Left renal pelvis (tissue), 4 donors: ENCODE measurements at places on chromosomes 13 and 19. TPM values are rescaled to one million over a fixed set of nuclear protein-coding genes. Genes with fewer than 3 reads are reported as not detected.

PPM1N gene
- 0.56 TPM for polyA plus RNA-seq

DNA sequence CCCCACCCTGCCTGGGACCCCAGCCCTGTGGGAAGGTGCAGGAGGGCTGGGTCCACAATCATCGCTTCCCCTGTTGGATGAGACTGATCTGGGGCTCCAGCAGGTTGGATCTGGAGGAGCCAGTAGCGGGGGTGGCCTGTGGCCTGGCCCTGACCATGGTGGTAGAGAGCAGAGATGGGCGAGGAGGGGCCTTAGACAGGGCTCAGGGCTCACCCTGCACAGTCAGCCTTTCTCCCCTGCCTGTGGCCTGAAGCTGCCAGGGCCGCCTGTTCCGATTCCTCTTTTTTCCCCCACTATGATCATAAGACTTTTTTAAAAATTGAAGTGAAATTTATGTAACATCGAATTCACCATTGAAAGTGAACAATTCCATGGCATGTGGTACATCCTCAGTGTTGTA lies 18.2 kb downstream of the SIN3B start:
- no peak for DNase-seq

THSD1 gene
- polyA plus RNA-seq, result 8.5 TPM

- DNase-seq, result no peak
These were observed 57.6 kb upstream of the MEDAG start for GRCh38 chr13:30848332-30849027.

DNA sequence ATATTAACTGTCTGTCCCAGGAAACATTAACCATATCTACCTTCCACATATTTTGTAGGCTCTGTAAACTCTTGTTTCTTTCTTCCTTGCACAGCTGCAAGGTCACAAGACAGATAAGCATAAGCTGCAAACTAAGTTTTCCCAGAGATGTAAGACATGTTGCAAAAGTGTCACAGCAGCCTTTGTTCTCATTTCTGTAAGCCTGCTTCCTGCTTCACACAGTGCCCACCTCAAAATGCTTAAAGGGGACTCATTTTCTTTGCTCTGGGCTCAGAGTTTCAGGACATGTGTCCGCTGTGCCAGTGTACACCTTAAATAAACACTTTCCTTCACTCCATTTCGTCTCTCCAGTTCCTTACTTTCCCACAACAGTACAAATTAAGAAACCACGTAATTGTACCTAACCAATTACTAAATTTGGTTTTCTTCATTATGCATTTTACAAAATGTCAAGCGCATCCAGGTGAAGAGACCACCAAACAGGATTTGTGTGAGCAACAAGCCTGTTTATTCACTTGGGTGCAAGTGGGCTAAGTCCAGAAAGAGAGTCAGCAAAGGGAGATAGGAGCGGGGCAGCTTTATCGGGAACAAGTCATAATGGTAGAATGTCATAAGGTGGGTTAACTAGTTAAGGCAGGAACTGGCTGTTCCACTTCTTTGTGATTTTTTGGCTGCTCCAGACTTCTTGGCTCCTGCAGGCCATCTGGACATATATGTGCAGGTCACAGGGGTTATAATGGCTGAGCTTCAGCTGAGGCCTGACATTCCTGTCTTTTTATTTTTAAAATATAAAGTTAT lies 12.7 kb upstream of the ZNF431 start:
- no peak for DNase-seq

TRPC4 gene
- polyA plus RNA-seq, result 4.5 TPM

DNA sequence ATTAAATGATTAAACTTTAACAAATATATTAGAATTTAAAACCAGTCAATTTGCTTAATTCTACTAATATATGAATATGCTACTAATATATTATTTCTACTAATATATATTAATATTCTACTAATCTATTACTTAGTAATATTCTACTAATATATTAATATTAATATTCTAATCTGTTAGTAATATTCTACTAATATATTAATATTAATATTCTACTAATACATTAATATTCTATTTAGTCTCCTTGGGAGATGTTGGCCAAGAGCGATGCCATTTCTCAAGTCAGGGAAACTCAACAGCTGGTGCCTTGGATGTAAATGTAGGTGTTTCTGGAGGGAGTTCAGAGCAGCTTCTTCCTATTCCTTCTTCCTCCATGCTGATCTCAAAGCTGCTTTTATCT lies 259.2 kb upstream of the TMTC4 start:
- DNase-seq, result no peak

KIR3DL1 gene
- not detected for polyA plus RNA-seq

GDF15 gene
- polyA plus RNA-seq, result 2.8 TPM

GRCh38 chr13:52414051-52414450 lies 8.1 kb upstream of the THSD1 start:
- no peak for DNase-seq

DAND5 gene
- polyA plus RNA-seq, result not detected

GRCh38 chr19:38264486-38265212 lies at the start of gene SPINT2:
TSS of gene SPINT2 (plus strand) at chr19:38264573. CDS start at chr19:38264893, 320 bp downstream.
- no peak for DNase-seq

DNA sequence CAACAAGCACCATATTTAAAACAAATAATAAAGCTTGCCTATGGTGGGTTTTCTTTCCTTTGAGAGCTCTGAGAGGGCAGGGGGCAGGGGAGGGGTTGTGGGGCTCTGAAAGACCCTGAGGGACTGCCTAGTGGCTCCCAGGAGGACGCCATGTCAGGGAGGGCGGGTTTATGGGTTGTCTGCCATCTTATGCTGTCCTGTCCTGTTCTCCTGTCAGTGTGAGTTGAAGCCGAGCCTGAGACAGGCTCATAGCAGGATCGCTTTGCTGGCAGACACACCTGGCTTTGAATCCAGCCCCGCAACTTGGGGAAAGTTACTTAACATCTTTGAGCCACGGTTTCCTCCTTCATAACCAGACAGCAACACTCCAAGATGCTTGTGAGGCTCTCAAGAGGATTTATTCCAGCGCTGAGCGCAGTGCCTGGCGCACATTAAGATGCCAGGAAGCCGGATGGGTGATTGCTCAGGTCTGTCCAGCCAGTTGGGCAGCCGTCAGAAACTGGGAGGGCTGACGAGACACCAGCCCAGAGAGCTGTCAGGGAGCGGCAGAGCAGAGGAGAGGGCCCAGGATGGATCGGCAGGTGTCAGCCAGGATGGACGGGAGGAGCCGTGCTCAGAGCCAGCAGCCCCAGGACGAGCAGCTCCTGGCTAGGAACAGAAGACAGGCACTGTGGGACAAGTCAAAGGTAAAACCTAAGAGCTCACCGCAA lies 36.8 kb upstream of the C1QTNF9 start:
- no peak for DNase-seq

- DNase-seq, result no peak
These were observed 385.2 kb downstream of the PCDH9 start for GRCh38 chr13:66844933-66845332.

DNA sequence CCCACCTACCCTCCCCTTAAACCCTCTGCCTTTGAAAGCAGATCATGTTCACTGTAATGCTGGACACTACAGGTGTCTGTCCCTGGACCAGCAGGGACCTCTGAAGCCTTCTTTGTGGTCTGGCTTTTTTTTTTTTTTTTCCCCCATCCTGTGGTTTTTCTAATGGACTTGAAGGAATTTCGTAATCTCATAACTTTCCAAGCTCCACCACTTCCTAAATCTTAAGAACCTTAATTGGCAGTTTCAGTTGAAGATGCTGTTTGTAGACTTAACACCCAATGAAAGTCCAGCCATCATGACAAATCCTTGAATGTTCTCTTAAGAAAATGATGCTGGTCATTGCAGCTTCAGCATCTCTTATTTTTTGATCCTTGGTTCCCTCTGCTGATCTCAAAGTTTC lies 45.0 kb upstream of the LRCH1 start:
- DNase-seq, result no peak

C19orf73 gene
- polyA plus RNA-seq, result 0.31 TPM

DNA sequence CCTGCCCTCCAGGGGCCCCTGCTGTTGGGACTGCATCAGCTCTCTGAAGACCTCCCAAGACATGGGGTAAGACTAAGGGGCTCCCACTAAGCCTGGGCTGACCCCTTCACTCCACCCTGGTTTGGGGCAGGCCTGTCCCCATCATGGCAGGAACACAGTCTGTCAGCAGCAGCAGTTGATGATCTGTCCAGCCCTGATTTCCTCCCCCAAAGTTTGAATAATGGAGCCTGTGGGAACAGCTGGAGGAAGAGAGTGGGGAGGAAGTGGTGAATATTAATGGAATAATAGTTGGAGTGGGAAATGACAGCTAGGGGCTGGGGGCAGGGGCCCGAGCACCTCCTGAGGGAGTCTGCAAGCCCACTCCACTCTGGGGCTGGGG lies 1.3 kb upstream of the B3GNT8 start:
- no peak for DNase-seq

GRCh38 chr13:81498969-81499368 lies 1158.0 kb upstream of the SPRY2 start:
- DNase-seq, result no peak

DNA sequence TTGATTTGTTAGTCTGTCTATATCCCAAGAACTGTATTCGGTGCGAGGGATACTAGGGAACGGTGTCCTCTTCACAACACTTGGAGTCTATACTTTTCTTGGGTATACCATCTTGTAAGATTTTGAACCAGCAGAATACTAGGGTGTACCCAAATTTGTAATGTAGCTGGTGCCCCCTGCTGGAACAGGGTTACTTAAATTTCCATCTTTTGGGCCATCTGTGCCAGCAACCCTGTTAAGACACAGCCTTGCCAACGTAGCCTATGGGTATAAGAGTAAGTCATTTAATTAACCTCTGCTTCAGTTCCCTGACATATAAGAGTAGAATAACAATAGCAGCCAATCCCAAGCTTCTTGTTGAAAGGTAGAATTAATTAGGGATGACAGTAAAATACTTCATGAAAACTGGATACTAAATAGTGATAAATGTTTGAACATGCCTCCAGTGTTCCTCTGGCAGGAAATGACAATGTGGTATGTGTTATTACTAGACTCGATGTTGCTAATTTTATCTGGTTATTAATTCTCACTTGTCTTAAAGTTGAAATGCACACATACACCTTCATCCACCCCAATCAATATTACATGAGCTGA lies 607.6 kb downstream of the FGF9 start:
- peak; percentile 16 for DNase-seq

ERICH6B gene
- polyA plus RNA-seq, result 1.1 TPM

SIGLEC10 gene
- 2.0 TPM for polyA plus RNA-seq

DNA sequence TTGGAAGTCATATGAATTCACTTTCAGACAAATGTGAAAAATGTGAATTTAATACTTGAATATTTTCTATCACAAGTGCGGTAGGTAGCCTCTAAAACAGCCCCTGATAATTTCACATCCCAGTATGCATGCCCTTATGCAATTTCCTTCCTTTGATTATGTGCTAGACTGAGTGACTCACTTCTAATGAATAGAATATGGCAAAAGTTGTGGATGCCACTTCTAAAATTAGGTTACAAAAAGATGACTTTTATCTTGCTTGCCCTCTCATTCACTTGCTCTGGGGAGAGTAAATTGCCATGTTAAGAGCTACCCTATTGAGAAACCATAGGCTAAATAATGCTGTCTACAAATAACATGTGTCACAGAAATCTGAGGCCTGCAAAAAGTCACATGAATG lies 402.5 kb upstream of the PCDH9 start:
- no peak for DNase-seq

DNA sequence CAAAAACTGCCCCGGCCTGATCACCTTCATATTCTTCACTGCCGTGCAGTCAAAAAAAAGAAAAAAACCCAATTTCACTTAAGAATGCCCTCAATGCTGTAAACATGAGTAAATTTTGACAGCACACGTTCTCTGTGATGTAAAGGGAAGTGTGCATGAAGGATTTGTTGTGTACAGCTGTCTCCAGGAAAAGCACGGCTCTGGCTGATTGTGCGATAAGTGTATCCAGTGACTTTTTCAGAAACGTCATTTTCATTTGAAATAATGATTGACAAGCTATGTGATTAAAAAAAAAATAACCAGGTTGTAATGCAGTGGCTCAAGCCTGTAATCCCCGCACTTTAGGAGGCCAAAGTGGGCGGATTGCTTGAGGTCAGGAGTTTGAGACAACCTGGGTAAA lies 39.6 kb downstream of the ANKRD10 start:
- no peak for DNase-seq

UPK1A gene
- 12.9 TPM for polyA plus RNA-seq

- no peak for DNase-seq
These were observed 3.9 kb downstream of the ZNF266 start for GRCh38 chr19:9431475-9431874.

DNA sequence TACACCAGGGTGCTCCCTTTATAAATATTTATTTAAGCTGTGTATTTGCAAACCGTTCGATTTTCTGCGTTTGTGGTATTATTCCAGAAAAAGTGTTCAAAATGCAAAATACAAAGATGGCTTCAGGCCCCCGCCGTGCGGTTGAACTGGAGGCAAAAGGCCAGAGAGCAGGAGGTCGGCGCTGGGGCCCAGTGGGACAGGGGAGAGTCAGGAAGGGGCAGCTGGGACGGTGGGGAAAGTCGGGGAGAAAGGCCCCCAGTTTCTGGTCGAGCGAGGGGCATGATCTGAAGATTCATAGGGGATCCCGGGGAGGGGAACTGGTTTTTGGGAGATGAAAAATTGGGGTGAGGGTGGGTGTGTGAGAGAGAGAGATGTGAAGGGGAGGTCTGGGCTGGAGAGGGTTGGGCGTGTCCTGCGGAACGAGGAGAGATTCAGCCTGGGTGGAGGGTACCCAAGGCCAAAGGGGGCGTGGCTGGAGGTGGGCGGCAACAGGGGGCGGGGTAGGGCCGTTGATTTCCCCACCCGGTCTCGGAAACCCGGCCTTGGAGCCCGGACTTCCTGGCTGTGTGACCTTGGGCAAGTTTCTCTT lies 678 bp downstream of the ISOC2 start:
- DNase-seq, result no peak

GRCh38 chr19:11405846-11406643 lies 13.1 kb downstream of the RGL3 start:
- no peak for DNase-seq

GRCh38 chr19:41646589-41647204 lies 19.8 kb upstream of the CEACAM4 start:
- no peak for DNase-seq

GRCh38 chr13:40272776-40273139 lies 393.7 kb downstream of the FOXO1 start:
- no peak for DNase-seq

GRCh38 chr13:102710261-102710679 lies 15.4 kb upstream of the METTL21C start:
- DNase-seq, result no peak
